CD4-positive, alpha-beta T cell treated with Interleukin-21 for 1 hour (primary cell): ENCODE measurements at places on chromosomes 2 and 18.

- DNase-seq, result no peak
These were observed 1028.4 kb upstream of the PIK3C3 start for GRCh38 chr18:40926679-40927078.

DNA sequence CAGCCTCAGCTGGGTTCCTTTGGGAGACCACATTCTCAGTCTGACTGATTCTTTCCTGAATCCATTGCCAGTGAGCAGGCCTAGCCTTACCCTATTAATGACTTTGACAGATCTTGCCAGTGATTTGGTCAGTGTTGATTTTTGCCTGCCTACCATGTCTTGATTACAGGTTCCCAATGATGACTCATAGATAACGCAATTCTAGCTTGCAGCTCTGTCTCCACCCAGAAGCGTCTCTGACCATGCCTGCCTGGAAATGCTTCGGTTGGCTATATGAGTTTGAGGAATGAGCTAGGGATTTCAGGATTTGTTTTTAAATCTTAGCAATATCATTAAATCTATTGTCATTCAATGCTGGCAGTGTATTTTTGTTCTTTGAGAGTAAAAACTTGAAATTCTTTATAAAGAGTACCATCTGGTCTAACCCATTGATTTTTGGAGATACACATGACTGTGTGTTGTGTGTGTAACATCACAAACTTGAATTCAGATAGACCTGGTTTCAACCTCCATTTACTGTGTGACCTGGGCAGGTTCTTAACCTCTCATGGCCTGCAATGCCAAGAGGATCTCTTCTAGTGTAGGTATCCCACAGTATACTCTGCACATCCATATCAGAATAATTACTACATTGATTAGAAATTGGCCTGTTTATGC, 57.0 kb downstream of the CCDC150 start:
- no peak for DNase-seq

DNA sequence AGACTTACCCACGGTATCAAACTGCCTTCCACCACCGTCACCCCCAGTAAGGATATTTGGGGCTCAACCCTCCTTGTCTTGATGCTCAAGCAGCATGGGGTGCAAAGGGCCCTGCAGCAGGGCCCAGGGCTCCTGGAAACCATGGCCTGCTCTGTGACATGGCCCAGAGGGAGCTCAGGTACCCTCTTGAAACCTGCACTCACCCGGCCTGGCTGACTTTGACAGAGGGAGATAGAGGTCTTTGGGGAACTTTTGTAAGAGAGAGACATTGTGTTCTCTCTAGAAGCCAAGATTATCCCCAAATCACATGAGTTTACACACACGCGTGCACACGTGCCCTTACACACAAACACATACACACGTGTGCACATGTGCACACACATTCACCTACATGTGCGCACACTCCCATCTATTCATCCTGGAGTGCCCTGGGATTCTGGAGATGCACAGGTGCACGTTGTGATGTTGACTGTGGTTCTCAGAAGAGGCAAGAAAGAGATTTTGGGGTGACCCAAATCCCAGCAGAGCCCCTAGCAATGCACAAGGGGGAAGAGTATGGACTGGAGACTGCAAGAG, 19.6 kb upstream of the KCNK3 start:
- DNase-seq, result no peak

GRCh38 chr2:99678625-99679024, 188.8 kb upstream of the REV1 start:
- no peak for DNase-seq

DNA sequence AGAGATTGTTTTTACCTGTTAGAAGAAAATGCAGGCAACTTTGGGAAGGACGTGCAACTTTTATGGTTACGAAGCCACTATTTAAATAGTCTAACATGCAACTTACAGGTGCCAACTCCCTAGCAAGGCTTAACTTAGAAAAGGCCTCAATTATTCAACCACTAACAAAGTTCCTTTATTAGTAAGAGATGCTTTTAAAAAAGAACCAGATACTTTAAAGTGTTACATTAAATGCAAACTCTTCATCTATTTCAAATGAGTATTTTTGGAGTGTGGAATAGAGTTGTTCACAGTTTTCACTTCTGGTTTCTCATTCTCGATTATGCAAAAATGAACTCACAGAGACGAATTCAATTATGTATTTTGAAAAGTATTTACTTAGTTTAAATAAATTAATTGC, 51.7 kb downstream of the PELI1 start:
- no peak for DNase-seq

GRCh38 chr2:207469451-207469850, 60.3 kb upstream of the CREB1 start:
- no peak for DNase-seq

GRCh38 chr2:230422149-230422548, 6.1 kb downstream of the SP100 start:
- no peak for DNase-seq

- DNase-seq, result no peak
These were observed 92.9 kb upstream of the SLC14A2 start for GRCh38 chr18:45522371-45522770.

DNA sequence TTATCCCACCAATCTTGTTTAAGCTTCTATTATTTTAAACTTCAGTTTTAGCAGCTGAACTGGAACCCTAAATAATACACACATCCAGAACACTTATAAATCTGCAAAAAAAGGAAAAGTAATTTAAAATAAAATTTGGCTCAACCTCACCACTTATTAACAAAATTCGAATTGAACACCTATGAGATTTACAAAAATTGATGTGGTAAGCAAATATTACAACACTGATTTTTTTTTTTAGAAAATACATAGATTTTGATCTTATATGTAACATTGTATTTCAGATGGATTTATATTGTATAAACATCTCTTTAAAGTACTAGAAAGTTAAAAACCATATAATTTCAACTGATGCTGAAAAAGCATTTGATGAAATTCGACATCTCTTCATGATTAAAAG, 81.3 kb upstream of the DYNAP start:
- DNase-seq, result no peak

DNA sequence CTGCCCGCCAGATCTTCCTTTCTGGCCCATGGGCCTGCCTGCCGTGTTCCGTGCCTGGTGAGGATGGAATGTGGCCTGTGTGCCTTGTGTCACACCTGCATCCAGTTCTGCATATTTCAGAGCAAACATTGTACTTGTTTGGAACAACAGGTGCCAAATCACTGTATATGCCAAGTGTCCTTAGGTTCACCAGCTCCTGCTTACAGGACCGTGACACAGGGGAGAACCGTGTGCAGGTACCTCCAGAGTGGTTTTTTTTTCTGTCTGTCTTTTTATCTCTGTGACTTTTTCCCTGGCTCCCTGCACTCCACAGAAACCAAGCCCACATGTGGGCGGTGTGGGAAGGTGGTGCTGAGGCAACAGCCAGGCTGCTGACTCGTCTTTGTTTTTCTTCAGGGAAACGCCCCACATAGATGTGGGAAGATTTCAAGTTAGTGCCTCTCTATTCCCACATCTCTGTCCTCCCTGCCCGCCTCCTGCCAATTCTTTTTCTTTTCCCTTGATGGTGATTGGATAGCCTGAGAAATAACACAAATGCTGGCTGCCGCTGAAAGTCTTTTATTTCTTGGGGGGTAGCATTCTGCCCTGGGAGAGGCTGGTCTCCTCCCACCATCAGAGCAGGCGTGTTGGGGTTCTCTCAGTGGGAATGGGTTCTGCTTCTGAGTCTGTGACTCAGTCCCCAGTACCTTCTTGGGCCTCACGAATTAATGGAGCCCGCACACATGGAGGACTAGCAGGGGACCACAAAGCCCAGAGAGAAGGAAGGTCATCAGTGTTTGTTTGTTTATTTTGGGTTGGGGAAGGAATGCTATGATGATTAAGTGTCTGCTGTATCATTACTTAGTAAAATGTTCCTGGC, 21.4 kb downstream of the GRHL1 start:
- DNase-seq, result no peak

- DNase-seq, result no peak
These were observed 14.2 kb downstream of the MTX2 start for GRCh38 chr2:176283291-176284068.

- DNase-seq, result no peak
These were observed 107.8 kb downstream of the CRIM1 start for GRCh38 chr2:36463365-36463764.

DNA sequence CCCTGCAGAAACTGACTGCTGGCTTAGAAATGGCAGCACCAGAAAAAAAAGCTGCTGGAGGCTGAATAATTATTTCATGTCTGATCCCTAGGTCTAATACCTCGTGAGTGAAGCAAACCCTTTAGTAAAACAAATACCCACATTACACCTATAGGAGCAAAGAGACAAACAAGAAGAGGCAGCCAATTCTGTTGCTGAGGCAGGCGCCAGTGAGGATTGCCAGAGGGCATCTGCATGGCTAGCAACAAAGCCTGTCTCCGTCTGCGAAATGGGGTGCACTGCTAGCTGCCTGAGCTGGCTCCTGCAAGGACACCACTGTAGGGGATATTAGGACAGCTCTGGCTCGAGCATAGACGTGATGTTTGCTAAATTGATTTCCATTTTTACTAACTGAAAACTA, 509.7 kb downstream of the TDRD15 start:
- DNase-seq, result no peak
